ENCODE measurements at places on chromosomes 5 and 9. TPM values are rescaled to one million over a fixed set of nuclear protein-coding genes. Genes with fewer than 3 reads are reported as not detected.

- no peak for DNase-seq
Measured at GRCh38 chr5:68919988-68920490, 173.8 kb upstream of the SLC30A5 start.

AJM1 gene
- total RNA-seq = 8.0 TPM

GRCh38 chr5:10668697-10669096 is 92.3 kb downstream of the DAP start:
- DNase-seq = peak; percentile 33

GRCh38 chr5:173781432-173781815 is 106.7 kb upstream of the CPEB4 start:
- DNase-seq = peak; percentile 17

SLC6A19 gene
- not detected for total RNA-seq

CER1 gene
- not detected for total RNA-seq
